ENCODE measurements at places on chromosomes 11 and 22.

- no peak for DNase-seq
Observed at GRCh38 chr11:22775248-22775647, 54.4 kb downstream of the SVIP start.

DNA sequence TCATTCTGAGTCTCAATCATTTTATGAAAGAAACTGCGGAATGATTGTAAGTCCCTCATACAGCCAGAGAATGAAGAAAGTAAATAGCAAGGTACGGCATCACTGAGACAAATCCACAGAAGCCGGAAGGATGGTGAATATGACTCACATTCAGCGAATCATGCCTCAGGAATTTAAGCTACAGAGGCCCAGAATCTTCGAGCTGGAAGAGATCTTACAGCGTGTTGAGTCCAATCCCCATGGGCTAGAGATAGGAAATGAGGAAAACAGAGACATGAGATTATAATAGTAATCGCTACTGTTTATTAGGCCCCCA lies 173.2 kb downstream of the KIF18A start:
- peak; percentile 97 for DNase-seq

DNA sequence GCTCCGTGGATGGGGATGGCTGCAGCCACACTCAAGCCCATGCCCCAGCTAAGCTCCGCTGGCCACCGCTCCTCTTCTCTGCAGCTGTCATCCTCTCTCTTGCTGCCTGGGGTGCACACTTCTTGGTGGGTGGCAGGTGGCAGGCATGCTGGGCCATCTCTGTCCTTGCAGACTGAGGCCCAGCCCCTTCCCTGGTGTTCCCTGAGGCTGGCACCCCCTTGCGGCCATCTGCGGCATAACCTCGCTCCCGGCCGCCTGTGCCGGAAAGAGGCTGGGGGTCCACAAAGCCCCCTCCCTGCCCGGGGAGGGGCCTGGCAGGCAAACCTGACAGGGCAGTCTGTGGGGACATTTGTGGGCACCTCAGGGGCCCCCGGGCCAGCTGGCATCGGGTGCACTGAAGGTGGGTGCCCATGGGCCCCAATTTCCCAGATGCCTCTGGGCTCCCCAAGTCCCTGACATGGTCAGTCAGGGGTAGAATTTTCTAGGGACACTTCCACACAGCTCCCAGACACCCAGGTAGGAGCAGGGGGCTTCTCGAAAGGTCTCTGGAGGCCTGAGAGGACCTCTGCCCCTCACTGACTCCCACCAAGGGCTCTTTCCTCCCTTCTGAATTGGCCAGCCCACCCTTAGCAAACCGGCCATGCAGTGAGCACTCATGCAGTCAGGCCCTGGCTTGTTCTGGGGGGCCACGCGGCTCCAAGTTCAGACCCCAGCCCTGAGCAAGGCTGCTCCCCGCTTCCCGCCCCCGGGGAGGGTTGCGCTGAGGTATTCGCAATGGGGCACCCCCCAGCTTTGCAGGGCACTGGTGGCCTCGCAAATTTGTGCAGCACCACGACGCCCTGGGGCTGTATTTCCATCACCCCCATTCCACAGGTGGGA lies 23.5 kb upstream of the TH start:
- peak; percentile 29 for DNase-seq

- DNase-seq, result no peak
Observed at GRCh38 chr11:47765086-47765485, 2.1 kb downstream of the FNBP4 start.

GRCh38 chr11:1117992-1118391 lies 39.8 kb upstream of the MUC5AC start:
- no peak for DNase-seq

DNA sequence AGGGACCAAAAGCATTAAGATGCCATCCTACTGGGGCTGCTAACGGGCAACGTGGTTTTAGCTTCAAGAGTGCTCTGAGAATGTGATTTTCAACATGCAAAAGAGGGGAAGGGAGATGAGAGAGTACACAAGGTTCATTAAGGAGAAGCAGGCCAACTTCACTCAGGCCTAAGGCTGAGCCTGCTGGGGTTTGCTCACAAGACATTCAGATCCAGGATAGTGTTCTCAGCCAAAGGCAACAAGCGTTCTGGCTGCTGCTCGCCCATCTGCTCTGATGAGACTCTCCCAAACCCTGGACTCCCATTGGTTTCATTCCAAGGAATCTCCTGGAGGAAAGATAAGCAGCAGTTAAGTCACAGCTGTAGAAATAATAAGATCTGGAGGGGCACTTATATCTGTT lies 23.6 kb upstream of the UPB1 start:
- DNase-seq, result no peak

GRCh38 chr11:46333394-46333947 lies 13.8 kb upstream of the DGKZ start:
- DNase-seq, result no peak

GRCh38 chr11:63920939-63921417 lies 4.0 kb upstream of the RCOR2 start:
- no peak for DNase-seq

DNA sequence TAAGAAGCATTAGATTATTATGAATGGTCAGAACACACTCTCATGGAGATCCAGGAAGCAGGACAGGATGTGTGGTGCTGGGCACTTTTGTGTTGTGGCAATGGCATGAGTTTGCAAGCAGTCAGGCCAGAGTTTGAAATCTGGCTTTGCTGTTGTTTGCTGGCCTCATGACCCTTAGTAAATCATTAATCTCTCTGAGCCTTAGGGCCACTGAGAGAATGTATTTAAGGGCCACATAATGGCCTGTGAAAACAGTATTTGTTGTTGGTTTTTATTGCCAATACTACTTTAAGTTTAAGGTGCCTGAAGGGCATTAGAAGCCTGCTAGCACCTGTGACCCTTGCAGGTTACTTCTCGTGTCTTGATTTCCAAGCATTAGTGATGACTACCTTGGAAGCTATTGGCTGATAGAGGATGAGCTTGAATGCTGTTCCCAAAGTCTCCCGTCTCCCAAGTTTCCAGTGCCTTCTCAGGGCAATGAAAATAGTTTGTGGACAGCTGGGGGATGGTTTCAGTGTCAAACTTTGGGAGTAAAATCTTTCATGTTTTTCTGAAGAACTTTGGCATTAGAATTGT lies 24.6 kb downstream of the STIM1 start:
- no peak for DNase-seq

DNA sequence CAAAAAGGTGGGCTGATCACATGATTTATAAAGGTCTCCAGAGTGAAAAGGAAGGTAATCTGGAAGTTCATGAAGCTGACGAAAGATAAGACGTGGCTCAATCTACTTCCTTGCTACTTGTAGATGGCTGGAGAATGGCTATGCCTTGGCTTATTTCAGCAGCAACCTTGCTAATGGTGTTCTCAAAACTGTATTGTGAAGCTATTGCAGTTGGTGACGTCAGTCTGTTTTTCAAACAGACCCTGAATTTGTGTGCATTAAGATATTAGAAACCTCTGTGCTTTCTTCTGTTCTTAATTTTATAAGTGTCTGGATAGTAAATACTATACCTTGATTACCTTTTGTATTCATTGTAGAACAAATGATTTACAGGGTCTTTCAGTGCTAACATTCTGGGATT lies 58.3 kb upstream of the C11orf87 start:
- DNase-seq, result no peak

DNA sequence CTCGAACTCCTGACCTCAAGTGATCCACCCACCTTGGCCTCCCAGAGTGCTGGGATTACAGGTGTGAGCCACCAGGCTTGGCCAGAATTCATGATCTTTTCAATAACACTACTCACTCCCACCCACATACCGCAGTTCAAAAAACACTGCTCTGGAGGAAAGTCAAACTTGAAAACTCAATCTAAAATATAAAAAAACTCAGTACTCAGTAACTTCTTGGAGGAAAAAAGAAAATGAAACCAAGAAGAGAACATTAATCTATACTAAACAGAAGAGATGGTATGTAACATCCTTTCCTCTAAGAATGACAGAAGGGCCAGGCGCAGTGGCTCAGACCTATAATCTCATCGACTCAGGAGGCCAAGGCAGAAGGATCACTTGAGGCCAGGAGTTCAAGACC lies 58.3 kb downstream of the MRTFA start:
- no peak for DNase-seq

- no peak for DNase-seq
Observed at GRCh38 chr22:45775569-45776312, 104.1 kb downstream of the ATXN10 start.

DNA sequence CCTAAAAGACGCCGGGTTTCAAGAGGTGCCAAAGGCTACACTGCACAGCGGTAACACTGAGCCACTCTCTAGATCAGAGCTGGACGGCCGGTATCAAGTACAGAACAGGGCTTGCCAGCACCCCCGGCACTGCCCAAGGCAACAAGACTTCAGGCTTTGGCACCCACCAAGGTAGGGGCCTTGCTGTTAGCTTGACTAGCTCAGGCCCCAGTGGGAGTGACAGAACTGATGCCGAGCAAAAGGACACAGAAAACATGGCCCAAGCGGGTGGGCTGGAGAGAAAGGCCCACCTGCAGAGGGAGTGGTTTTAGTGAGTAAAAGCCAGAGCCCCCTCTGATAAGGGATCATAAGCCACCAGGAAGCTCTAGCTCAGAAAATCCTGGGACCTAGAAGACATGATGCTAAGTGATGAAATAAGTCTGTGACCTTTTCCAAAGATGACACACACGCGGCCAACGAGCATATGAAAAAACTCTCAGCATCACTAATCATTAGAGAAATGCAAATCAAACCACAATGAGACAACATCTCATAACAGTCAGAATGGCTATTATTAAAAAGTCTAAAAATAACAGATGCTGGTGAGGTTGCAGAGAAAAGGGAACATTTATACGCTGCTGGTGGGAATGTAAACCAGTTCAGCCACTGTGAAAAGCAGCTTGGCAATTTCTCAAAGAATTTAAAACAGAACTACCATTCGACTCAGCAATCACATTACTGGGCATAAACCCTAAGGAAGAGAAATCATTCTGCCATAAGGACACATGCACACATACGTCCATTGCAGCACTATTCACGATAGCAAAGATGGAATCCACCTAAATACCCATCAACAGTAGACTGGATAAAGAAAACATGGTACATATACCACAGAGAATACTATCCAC lies 12.9 kb downstream of the EHD1 start:
- DNase-seq, result peak; percentile 92

- DNase-seq, result peak; percentile 53
Observed at GRCh38 chr11:35146711-35147110, 7.7 kb downstream of the CD44 start.

- no peak for DNase-seq
Observed at GRCh38 chr11:122085712-122086111, 30.3 kb downstream of the BLID start.

DNA sequence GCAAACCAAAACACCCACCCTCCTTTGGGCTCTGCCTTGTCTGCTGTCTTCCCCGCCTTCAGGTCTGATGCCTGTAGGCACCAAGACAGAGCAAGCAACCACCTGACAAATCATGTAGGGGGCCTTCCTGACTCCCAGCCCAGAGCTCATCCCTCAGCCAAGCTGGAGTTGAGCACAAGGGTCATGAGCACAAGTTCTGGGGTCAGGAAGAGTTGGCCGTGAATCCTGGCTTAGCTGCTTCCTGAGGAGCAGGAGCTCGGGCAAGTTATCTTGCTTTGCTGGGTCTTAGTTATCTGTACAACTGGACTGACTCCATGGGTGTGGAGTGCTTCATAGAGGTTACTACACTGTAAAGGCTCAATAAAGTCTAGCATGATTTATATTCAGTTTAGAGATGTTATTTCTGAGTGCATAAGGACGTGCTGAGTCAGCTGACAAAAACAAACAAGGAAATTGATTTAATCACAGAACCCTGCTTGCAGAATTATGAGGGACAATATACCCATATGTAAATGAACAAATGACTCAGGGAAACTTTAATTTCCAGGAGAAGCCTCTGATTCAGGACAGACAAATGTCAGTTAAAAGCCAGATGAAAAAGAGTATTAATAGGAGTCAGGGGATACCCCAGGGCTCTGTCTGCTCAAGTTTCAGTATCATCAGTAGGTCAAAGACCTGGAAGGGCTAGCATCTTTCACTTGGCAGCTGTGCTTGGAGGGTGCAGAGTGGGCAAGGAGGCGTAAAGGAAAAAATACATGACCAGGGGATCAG lies 15.0 kb upstream of the APOA1 start:
- DNase-seq, result peak; percentile 63

GRCh38 chr11:123426789-123427188 lies 3.3 kb upstream of the GRAMD1B start:
- DNase-seq, result no peak

- no peak for DNase-seq
Observed at GRCh38 chr11:121610706-121611105, 157.9 kb upstream of the SORL1-AS1 start.

GRCh38 chr11:59727426-59727825 lies 13.8 kb upstream of the OR10V1 start:
- no peak for DNase-seq

DNA sequence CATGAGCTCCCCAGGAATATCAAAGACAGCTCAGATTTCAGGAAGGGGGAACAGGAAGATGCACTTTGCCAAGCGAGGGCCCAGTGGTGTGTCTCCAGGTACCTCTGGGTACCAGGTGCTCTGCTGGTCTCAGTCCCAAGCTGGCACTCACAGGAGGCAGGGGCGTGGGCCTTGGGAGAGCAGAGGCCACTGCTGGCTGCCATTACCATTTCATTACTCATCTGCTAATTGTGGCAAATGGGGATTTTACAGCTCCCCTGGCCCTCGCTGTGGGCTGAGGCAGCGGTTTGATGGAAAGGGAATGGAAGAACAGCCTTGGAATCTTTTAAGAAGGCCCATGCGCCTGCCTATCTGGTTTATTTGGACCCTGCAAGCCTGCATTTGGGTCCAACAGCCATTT lies 192.0 kb upstream of the NAV2 start:
- no peak for DNase-seq

DNA sequence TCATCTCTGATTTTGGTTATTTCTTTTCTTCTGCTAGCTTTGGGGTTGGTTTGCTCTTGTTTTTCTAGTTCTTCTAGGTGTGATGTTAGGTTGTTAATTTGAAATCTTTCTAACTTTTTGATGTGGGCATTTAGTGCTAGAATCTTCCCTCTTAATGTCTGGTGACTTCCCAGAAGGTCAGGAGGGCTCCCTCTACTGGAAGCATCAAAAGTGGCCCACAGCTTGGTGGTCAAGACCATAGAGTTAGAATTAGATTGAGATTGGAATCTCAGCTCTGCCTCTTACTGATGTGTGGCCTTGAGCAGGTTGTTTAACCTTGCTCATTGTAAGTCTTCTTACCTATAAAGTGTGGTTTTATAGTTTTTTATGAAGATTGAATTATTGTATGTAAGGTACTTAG lies 99.3 kb downstream of the FDX1 start:
- no peak for DNase-seq

DNA sequence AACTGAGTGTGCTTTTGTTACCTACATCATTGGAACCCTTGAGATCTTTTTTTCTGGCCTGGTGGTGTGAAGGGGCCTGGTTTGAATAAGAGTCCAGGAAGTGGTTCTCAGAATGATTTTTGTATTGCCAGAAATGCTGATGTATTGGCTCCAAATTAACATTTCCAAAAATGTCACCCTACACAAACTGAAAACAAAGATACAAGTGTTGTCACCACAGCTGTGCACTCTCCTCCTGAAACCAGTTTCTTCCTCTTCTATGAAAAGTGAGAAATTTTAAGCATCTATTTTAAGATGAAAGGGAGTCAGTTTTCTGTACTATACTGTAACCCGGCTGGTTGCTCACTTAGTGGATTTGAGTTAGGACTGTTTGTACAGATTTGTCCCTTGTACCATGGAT lies 218.8 kb downstream of the PGR start:
- no peak for DNase-seq

Measured in mesenchymal stem cell (in vitro differentiated cells and primary cell).